ENCODE measurements at places on chromosomes 4 and X.

GRCh38 chr4:113935190-113935589 is 44.3 kb downstream of the ARSJ start:
- no peak for DNase-seq

- DNase-seq = no peak
These were observed 16.6 kb upstream of the H2AZ1 start for GRCh38 chr4:99966692-99967091.

DNA sequence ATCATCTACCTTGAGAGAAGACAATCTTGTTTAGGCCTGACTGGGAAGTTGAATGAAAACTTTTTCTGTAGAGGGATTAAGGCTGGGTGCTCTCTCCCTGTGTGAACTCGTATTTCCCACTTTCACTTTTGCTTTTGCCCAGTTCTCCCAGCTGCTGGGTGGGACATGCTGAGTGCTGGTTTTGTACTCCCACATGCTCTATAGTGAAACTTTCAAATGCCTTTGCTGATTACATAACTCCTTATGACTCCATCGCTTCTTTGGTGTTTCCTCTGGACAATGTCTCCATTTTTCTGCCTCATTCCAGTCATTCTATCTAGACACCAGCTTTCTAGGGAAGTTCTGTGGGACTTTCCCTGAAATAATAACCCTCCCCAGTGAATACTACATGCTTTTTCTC is 100.5 kb downstream of the CLNK start:
- no peak for DNase-seq

DNA sequence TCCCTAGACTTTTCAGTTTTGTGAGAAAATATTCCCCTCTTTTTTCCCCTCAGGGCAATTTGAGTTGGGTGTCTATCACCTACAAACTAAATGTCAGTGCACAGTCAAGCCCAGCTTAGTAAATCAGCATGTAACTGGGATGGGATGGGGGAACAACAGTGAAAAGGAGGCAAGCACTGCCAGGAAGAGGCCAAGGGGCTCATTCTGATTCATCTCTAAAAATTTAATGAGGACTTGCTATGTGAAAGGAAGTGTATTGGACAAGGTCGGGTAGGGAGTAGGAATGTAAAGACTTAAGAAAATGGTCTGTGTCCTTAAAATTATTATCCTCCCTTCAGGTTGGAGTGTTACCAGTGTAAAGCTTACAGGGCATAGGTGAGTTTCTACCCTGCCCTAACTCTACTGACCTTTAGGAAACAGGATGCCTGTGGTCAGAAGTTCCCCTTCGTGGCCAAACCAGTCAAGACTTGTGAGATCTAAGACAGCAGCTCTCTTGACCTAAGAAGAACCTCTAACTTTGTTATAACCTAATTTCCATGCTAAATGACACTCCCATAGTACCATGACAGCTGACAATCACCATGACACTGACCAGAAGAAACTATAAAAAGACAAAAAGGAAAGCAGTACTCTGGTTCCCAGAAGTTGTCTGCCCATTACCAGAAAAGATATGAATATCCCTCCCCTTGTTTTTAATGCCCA is 194.4 kb upstream of the LDB2 start:
- no peak for DNase-seq

DNA sequence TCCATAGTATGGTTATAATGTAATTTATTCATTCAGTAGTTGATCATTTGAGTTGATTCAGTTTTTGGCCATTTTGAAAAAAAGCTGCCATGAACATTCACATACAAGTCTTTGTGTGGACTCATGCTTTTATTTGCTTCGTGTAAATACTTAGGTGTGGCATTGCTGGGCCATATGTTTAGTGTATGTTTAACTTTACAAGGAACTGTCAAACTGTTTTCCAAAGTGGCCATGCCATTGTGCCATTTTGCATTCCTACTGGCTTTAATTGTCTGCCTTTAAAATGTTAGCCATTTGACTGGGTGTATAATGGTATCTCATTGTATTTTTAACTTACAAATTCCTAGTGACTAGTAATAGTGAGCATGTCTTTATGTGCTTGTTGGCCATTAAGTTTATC is 8.8 kb downstream of the MTM1 start:
- DNase-seq = no peak

GRCh38 chr4:184950117-184950830 is 68.0 kb upstream of the HELT start:
- no peak for DNase-seq

DNA sequence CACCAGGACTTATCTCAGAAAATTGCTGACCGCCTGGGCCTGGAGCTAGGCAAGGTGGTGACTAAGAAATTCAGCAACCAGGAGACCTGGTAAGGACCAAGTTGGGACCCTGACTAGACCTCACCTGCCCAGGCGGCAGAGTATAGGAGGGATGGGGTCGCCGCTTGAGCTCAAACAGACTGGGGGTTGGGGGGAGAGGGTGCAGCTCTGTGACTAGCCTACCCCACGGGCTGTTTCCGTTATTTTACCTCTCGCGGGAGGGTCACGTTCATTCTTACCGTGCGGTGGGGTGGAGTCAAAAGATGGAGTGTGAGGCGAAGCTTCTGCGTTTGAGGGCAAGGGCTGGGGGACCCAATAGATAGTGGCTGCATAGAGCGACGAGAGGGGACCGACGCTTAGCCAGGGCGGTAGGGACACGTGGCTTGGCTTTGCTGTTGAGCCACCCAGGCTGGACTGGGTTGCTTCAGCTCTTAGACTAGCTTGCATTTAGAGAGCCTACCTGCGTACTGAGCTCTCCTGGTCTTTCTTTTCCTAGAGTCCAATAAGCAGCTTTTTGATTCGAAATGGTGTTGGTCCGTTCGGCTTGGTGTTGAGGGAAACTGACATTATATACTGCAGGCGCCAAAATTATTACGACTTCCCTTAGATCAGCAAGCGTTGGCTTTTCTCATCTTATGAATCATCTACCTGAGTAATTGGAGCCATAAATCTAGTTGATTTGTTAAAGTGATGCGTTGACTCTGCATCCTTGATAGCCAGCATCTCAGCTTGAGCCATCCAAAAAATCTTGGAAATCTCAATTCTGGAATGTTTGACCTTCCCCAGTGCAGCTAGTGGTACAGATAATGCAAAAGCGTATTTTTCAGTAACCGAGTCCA is 591 bp downstream of the PRPS1 start:
- no peak for DNase-seq

GRCh38 chr4:110514889-110515479 is 39.0 kb downstream of the ENPEP start:
- DNase-seq = no peak

DNA sequence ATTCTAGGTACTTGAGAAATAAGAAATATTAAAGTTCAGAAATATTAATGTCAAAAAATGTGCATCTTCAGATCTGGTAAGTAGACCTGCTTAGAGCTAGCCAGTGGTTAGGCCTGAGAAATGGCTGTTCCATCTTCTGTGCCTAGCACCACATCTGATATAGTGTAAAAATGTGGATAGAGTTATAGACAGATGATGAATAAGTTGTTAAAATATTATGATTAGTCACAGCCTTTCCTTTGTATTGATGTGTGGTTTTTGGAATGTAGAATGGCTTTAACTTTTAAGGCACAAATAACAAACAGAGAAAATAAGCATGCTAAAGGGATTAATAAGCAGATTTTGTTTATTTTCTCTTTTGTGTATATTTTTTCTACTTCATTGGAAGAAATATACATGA is 133.5 kb upstream of the NUDT6 start:
- no peak for DNase-seq

DNA sequence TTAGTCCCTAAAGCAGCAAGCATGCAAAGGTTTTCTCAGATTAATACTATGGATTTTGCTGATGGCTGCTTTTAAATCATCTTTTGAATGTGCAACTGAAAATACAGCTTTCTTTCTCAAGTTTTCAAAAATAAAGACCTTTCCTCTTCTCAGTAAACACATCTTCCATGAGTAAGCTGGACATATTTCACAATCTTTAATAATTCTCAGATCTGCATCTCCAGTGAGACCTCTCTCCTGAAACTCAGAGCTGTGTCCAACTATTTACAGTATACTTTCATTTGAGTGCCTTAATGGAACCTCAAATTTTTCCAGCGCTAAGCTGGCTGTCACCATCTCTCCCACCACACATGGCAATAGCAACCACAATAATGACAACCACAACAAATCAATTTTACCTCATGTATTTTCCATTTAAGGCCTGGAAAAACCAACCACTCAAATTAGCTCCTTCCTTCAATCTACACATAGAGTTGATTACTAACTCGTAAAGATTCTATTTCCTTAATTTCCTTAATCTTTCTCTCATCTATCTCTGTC is 192.4 kb upstream of the RPL34 start:
- no peak for DNase-seq

GRCh38 chr4:183392377-183392776 is 52.1 kb upstream of the CDKN2AIP start:
- DNase-seq = no peak

- DNase-seq = no peak
These were observed 14.8 kb downstream of the FAM9B start for GRCh38 chrX:9019151-9019550.

DNA sequence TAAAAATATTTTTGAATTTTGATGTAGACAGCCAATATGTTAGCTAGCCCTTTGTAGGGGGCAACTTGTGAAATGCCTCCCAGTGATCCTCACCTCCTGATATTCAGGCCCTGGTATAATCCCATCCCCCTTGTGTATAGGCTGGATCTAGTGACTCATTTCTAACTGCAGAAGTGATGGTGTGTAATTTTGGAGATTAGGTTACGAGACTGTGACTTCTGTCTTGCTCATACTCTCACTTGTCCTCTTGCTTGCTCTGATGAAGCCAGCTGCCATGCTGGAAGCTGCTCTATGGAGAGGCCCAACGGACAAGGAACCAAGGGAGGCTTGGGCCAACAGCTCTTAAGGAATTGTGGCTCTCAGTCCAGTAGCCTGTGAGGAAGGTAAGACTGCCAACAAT is 61.7 kb downstream of the GPR82 start:
- DNase-seq = no peak

DNA sequence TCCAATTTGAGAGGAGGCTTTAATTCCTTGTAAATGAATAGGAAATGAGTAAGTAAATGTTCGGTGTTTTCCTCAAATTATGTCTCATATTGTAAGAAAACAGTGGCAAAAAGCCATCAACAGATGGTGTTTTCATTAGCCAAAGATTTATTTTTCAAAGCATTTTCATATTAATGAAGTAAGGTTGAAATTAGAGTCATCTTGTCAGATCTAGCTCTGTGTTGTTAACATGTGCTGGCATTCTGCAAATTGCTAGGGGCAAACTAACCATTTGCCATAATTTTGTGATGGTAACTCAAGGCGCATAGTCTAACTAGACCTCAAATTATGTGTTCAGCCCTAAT is 24.7 kb downstream of the MID2 start:
- no peak for DNase-seq

- peak; percentile 11 for DNase-seq
These were observed 1.9 kb upstream of the DUSP9 start for GRCh38 chrX:153645151-153645550.

DNA sequence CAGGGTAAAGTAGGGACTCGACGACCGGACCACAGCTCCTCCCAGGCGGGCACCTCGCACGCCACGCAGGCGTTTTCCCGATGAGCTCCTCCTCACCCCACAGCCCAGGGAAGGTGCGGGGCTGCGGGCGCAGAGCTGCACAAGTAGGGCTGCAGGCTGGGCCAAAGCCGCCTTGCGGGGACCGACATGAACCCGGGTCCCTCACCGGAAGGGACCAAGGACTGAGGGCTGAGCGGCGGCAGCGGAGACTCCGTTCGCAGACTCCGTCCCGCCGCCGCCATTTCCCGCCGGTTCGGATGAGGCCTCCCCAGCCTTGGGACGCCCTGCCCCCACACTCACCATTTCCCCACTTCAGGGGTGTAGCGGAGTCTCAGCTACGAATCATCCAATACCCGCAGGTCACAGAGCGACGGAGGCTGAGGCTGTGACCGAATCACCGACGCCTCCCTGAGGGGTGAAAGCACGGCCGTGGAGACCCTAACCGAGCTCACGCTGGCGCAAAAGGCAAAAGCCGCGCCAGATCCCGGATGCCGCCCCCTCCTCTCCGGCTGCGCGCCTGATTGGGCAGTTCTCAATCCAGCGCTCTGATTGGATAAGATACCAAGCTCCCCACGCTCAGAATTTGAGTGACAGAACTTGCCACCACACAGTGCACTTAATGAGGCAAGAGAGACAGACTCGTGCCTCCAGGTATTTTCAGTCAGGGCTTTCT is at the start of gene ZNF732:
TSS of gene ZNF732 (minus strand) at position 506 of the 712 bp plus-strand sequence. CDS start at position 342, 164 bp downstream.
- peak; percentile 84 for DNase-seq

DNA sequence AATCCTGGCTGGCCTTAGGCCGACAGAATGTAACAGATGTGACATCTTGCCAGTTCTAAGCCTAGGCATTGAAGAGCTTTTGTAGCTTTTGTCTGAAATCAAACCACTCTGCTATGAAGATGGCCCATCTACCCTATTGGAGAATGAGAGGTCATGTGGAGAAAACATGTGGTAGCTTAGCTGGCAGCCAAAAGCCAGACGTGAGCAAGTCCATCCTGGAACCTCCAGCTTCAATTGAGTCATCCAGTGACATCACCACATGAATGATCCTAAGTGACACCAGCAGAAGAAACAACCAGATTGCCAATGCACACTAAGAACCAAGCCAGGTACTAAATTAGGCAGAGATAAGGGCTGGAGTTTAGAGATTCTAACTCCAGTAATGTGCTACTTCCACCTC is 154.8 kb upstream of the ZFP42 start:
- no peak for DNase-seq

DNA sequence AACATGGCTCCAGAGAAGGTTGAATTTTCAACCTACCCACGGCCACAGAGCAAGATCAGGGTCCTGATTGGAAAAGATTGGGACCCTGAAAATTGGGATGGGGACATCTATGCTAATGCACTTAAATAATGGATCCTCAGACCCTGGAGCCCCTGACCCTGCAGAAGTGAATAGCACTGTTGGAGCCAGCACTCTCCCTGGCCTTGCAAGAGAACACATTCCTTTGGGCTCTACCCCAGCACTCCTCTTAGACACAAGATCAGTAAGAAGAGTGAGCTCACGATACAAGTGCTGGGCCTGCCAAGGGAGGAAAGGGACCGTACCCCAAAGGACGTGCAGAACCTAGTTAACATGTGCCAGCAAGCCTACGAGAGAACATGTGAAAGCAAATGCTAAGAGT is 19.9 kb downstream of the CXCL13 start:
- no peak for DNase-seq

DNA sequence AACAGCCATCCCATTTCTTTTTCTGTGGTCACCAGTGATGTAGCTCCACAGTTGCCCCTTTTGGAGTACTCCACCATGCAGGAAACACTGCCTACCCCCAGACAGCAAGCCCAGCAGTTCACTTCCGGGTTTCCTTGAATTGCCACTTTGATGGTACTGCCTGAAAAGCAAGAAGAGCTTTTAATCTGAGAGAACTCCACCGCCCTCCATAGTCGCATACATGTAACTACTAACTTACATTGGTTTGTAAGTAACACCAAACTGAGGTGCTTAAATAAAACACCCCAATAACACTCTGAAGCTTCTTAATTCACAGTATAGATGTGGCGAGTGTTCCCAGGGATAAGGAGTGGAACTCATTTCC is 53.6 kb upstream of the HPSE start:
- DNase-seq = no peak

DNA sequence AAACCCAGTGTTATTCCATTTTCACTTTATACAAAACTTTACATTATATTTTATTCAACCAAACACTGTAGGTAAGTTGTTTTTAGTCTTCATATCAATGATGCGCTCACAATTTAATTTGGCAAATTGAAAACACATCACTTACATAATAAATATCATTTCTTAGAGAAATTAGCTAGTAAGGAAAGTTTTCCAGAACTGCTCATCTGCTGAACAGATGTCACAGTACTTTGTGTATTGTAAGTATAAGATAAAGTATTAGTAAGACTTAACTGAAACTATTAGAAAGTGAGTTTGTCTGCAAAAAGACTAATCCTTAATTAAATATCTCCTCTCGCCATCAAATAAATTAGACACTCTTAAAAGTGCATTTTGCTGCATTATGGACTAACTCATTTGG is 108.7 kb upstream of the PACRGL start:
- DNase-seq = no peak
